Naive B cell (primary cell): ENCODE measurements at places on chromosomes 11 and 22. TPM values are rescaled to one million over a fixed set of nuclear protein-coding genes. Genes with fewer than 3 reads are reported as not detected.

The OR51B4 gene
- not detected for polyA plus RNA-seq

The FAT3 gene
- not detected for polyA plus RNA-seq

The FGF19 gene
- not detected for polyA plus RNA-seq

The KCNQ1OT1 gene
- polyA plus RNA-seq = 0.10 TPM

The OR52E2 gene
- not detected for polyA plus RNA-seq

The SLC35E4 gene
- 0.43 TPM for polyA plus RNA-seq

- H3K36me3 ChIP-seq = no peaks in the 10 kb centered on the region
- H3K27ac ChIP-seq = peak overlapping the region; percentile 14
- no peaks in the 10 kb centered on the region for H3K27me3 ChIP-seq
- H3K4me1 ChIP-seq = peaks cover 21% of the 10 kb centered on the region
- no peak for DNase-seq
- H3K4me3 ChIP-seq = peak overlapping the region; percentile 68
Observed at GRCh38 chr11:68122936-68123539, 1.9 kb upstream of the CHKA start.
